Sigmoid colon (tissue), 7 donors: ENCODE measurements at places on chromosomes 6 and 20. TPM values are rescaled to one million over a fixed set of nuclear protein-coding genes. Genes with fewer than 3 reads are reported as not detected.

The PRRT1 gene
- 3.6 TPM for total RNA-seq

The SEMG1 gene
- total RNA-seq, result not detected

- no peaks in the 10 kb centered on the region for H3K27me3 ChIP-seq
- H3K4me1 ChIP-seq, result peaks cover 13% of the 10 kb centered on the region
- DNase-seq, result no peak
- no peak overlapping the region for H3K4me3 ChIP-seq
- no peaks in the 10 kb centered on the region for H3K36me3 ChIP-seq
Observed at GRCh38 chr6:116404696-116405095, 33.9 kb downstream of the DSE start.

DNA sequence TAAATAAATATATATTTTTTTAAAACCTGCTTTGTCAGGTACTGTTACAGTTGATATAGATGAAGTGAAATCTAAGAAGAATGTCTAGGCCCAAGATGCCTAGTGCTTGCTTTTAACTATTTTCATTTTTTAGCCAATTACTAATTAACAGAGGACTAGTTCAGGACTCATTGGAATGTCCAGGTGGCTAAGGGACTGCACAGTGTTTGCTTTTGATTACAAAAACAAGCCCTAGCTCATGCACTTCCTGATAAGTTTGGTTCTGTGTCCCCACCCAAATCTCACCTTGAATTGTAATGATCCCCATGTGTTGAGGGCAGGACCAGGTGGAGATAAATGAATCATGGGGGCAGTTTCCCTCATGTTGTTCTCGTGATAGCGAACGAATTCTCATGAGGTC, 417.1 kb downstream of the PLCB1 start:
- H3K27me3 ChIP-seq, result no peaks in the 10 kb centered on the region
- no peak for DNase-seq
- no peak overlapping the region for H3K27ac ChIP-seq
- peaks cover 10% of the 10 kb centered on the region for H3K4me1 ChIP-seq
- no peaks in the 10 kb centered on the region for H3K36me3 ChIP-seq

DNA sequence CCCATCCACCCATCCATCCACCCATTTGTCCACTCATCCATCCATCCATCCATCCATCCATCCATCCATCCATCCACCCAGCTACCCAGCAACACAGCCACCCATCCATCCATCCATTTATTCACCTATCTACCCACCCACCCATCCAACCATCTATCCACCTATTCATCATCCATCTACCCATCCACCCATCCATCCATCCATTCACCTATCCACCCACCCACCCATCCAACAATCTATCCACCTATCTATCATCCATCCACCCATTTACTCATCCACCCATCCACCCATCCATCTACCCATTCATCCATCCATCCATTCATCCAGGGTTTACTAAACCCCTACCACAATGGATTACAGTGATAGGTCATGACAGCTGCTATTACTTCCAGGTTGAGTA, 7.4 kb downstream of the SERPINB1 start:
- H3K4me3 ChIP-seq, result no peak overlapping the region
- H3K4me1 ChIP-seq, result no peaks in the 10 kb centered on the region
- no peak for DNase-seq
- no peak overlapping the region for H3K27ac ChIP-seq
- H3K36me3 ChIP-seq, result peaks cover 35% of the 10 kb centered on the region

DNA sequence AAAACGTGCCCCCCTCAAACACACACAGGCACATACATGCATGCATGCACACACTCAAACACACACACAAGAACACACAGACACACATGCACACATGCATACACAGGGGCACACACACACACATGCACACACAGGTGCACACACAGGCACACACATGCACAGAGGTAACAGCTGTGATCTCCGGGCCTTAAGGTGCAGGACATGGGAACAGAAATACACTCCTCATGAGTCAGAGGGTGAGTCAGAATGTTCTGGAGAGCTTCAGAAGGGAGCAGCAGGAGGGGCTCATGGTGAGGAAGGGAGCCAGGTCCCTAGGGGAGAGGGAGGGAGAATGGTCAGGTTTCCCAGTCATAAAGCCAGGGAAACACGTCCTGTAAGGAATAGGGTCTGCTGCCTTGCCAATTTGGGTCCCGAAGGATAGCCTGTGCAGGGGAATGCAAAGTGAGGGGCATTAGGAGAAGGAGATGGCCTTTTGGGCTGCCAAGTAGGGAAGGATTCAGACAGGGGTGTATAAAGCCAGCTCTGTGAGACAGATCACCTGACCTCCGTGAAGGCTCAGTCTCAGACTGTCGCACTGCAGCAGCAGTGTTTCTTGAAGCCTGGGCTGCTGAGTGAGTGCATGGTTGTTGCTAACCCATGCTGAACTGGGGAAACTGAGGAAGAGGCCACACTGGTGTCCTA, 123.9 kb downstream of the MAFB start:
- no peak overlapping the region for H3K4me3 ChIP-seq
- H3K27ac ChIP-seq, result no peak overlapping the region
- H3K27me3 ChIP-seq, result no peaks in the 10 kb centered on the region
- H3K36me3 ChIP-seq, result no peaks in the 10 kb centered on the region
- no peak for DNase-seq

DNA sequence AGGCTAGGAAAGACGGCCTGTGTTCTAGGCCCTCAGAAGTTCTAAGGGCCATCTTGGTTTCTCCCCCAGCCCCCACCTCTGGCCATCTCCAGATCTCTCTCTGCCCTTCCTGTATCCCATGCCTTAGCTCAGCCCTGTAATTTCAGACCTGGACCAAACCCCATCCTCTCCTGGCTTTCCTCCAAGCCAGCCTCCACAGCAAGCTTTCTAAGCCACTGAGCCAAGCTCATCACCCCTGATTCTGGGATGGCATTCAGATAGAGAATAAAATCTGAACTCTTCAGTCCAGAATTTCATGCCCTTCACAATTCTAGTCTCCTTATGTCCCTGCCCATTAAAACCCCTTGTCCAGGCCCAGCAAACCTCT, 18.9 kb upstream of the CCM2L start:
- no peaks in the 10 kb centered on the region for H3K4me1 ChIP-seq
- no peak for DNase-seq
- H3K27ac ChIP-seq, result no peak overlapping the region
- no peak overlapping the region for H3K4me3 ChIP-seq
- H3K27me3 ChIP-seq, result peaks cover 28% of the 10 kb centered on the region
- no peaks in the 10 kb centered on the region for H3K36me3 ChIP-seq

DNA sequence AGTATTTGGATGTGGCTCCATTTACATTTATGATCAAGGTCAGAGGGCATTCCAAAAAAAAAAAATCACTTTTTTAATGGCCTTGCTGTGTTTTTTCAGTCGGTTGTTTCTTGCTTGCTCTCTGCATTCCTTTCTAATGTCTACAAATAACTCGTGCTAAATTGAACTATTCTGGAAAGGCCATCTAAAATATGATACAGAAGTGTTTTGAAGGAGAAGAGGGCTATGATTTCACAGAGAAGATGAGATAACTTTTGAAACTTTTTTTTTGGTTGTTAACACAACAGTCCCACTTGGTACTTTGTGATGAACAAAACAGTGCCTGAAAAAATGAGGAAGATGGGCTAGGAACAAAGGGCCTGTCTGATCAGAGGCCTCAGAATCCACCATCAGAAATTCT, 156.1 kb upstream of the SMLR1 start:
- H3K27me3 ChIP-seq, result no peaks in the 10 kb centered on the region
- DNase-seq, result no peak
- H3K36me3 ChIP-seq, result no peaks in the 10 kb centered on the region
